ENCODE measurements at places on chromosomes 2 and 18.

DNA sequence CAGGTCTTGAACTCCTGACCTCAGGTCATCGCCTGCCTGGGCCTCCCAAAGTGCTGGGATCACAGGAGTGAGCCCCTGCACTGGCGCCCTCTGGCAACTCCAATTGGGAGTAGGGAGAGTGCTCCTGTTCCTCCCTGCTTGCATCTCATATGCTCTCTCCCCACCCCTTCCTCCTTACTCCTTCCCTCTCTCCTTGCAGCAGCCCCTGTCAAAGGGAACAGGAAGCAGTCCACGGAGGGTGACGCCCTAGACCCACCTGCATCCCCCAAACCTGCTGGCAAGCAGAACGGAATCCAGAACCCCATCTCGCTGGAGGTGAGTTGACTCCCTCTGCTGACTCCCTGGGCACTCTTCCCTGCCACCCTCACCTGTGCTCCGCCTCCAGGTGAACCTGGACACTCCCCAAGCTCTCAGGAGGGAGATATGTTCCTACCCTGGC lies 10.7 kb downstream of the ARID5A start:
- DNase-seq = no peak

- no peak for DNase-seq
These were observed 10.1 kb downstream of the ITM2C start for GRCh38 chr2:230874876-230875275.

- no peak for DNase-seq
These were observed 466.7 kb upstream of the FSHR start for GRCh38 chr2:49621016-49621415.

DNA sequence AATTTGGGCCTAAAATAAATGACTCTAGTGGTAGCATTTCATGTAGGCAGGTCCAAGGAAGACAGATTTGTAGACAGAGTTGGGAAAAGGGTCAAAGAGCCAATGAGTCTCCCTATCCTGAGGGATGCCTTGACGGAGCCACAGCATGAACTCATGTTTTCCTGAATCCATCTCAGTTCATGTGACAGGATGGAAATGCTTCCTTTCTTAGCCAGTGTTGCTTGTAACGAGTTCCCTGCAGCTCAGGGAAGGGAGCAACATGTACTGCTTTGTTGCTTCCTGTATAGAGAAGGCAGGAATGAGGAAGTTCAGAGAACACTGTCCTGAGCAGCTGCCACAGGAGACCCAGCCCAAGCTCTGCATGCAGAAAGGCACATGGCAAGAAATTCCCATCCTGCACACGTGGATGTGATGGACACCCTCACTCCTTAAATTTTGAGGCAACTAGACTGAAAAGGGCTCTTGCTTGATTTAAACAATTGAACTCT lies 27.9 kb downstream of the TMEM17 start:
- DNase-seq = peak; percentile 41

- DNase-seq = no peak
These were observed 973.1 kb downstream of the TMEM182 start for GRCh38 chr2:103734911-103735310.

DNA sequence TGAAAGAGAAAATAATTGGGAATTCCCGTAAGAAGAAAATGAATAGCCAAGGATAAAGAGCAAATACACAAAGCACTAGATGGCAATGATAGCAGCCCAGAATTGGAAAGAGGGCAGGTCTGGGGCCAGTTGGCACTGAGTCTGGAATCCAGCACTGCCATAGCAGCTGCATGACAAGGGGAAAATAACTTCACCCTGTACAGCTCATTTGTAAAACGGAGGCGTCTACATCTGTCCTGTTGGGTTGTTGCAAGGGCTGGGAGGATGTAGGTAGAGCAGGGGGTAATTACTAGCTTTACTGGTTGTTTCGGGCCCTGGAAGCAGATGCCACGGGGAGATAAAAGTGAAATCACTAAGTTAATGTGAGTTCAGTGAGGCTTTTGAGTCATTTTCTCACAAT lies 110.0 kb upstream of the RASGRP3 start:
- DNase-seq = no peak

DNA sequence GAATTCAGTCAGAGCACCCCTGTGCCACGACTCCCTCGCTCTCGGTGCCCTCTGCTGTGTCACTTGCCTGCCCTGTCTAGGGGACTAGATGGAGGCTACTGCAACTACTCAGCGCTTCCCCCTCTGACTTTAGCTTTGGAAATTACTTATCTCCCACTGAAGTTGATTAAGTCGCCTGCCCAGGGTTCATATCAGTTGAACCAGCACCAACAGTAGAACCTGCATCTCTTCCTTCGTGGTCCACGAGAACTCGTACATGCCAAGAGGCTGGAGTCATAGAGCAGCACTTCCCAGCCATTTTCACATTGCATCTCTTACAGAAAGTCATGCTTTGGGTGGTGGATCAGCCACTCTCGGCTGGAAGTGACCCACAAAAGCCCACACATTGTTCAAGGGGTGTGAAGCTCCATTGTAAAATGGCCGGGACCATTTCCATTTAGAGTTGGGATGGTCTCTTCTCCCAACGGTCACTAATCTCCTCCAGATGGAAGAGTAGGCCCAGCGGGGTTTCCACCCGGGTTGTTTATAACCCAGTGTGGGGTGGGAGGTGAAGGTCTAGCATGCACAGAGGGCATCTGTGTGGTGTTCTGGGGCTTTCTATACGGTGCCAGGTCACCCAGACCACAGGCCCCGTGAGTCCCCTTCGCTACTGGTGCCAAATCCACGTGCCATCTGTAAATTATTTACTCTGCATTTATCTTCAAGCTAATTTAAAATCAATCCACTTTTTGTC lies 38.0 kb downstream of the STEAP3 start:
- DNase-seq = no peak
